ENCODE measurements at places on chromosomes 4 and X. TPM values are rescaled to one million over a fixed set of nuclear protein-coding genes. Genes with fewer than 3 reads are reported as not detected.

- no peak for DNase-seq
These were observed 53.1 kb downstream of the OCRL start for GRCh38 chrX:129593137-129593536.

Gene CT45A10
- total RNA-seq, result not detected

DNA sequence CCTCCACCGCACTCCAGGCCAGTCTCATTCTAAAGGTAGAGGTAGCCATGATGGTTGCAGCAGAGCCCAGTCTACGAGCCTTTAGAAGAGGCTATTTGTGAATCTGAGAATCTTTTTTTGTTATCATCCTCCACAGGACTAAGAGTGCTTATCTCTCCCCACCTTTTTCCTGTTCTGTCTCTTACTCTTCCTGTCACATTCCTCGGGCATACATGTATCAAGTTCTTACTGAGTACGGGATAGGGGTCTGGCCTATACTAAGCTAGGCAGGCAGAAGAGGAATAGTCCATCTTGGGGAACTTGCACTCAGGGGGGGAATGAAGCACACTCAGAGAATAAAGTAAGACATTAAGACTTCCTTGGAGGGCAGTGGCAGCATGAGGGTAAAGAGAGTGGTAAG lies 25.7 kb downstream of the LAS1L start:
- DNase-seq, result no peak

Gene FOXR2
- not detected for total RNA-seq

- no peak for DNase-seq
These were observed 112.8 kb upstream of the DKK2 start for GRCh38 chr4:107148904-107149303.

GRCh38 chrX:115940348-115940747 lies 230.2 kb upstream of the AGTR2 start:
- DNase-seq, result no peak

DNA sequence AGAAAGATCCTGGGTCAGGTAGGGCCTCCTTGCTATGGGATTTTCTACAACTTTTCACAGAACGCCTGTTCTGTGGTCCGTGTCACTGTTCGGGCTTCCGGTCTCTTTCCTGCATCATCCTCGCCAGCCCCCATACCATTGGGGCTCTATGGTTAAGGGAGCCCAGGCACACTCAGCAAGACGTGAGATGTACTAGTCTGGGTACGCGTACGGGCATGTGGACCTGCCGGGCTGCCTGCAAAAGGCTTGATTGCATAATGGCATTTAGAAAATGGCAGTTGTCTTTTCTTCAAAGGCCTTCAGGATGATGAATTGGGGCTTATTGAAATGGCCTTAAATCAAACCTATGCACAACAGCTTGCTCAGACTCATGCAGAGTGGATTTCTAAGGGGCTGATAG lies 86.7 kb downstream of the CNGA2 start:
- DNase-seq, result no peak

GRCh38 chr4:61782133-61782532 lies 582.0 kb downstream of the ADGRL3 start:
- DNase-seq, result no peak

- no peak for DNase-seq
These were observed 53.0 kb upstream of the FBXW7 start for GRCh38 chr4:152588869-152589268.

Gene XAGE1B
- total RNA-seq, result not detected

- no peak for DNase-seq
These were observed 233.9 kb downstream of the RPA4 start for GRCh38 chrX:97117572-97117971.

GRCh38 chr4:120132935-120133334 lies 66.3 kb upstream of the MAD2L1 start:
- no peak for DNase-seq

- no peak for DNase-seq
These were observed 2.7 kb downstream of the AFP start for GRCh38 chr4:73438582-73439215.

Data from uterus (tissue), 4 donors.